ENCODE measurements at places on chromosomes 13 and 19.

- DNase-seq = peak; percentile 54
Observed at GRCh38 chr13:62119739-62120700, 704.4 kb upstream of the PCDH20 start.

GRCh38 chr13:113506025-113506685, 15.6 kb upstream of the DCUN1D2 start:
- peak; percentile 60 for DNase-seq

GRCh38 chr19:11138601-11139300, 16.8 kb downstream of the SPC24 start:
- DNase-seq = peak; percentile 65

DNA sequence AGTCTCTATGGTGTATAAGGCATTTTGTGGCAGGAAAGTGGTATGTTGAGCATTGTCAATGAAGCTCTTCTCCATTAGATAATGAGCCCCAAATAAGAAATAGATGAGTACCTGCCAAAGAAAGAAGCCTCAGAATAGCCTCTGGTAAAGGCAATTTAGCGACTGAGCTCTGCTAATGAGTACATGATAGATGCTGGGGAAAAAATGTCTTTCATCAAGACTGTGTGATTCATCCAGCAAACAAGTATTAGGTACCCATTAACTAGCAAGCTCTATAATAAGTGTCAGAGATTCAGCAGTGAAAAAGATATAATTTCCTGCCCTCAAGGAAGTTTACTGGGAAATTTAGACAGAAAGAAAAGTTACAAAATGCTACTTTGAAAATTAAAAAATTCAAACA, 294.6 kb downstream of the ITGBL1 start:
- no peak for DNase-seq

- DNase-seq = no peak
Observed at GRCh38 chr13:73404581-73404980, 345.8 kb downstream of the KLF5 start.

GRCh38 chr19:495402-496111, 729 bp upstream of the MADCAM1 start:
- DNase-seq = peak; percentile 66

DNA sequence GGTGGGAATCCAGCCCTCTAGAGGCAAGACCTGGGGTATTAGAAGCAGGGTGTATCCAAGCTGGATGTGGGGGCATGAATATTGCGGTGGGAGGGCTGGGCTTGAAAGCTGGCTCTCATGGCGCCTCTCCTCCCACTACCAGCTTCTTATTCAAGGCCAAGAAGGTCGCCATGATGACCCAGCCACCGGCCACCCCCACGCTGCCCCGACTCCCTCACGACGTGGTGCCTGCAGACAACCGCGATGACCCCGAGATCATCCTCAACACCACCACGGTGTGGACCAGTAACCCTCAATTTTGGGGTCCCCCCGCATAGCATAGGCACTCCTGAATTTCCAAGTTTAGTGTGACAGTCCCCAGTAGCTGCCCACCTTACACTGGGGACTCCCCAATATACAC, 41.7 kb downstream of the RYR1 start:
- DNase-seq = no peak

DNA sequence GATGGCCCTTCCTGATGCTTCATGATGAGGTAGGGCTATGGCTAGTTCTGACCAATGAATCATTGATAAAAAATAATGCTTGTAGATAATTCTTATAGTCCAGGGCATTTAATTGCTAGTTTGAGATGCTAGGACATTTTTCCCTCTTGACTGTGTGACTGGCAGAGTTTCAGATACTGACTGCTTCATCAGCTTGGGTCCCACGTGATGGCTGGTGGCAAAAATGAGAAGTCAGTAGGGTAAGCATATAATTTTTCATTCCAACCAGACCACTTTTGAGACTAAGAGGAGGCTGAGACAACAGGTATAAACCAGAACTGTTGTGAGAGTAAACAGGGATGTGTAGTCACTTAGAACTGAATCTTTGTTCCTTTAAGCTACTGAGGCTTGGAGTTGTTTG, 183.3 kb downstream of the HS6ST3 start:
- DNase-seq = no peak

GRCh38 chr19:4738734-4739133, 15.1 kb upstream of the DPP9 start:
- no peak for DNase-seq

DNA sequence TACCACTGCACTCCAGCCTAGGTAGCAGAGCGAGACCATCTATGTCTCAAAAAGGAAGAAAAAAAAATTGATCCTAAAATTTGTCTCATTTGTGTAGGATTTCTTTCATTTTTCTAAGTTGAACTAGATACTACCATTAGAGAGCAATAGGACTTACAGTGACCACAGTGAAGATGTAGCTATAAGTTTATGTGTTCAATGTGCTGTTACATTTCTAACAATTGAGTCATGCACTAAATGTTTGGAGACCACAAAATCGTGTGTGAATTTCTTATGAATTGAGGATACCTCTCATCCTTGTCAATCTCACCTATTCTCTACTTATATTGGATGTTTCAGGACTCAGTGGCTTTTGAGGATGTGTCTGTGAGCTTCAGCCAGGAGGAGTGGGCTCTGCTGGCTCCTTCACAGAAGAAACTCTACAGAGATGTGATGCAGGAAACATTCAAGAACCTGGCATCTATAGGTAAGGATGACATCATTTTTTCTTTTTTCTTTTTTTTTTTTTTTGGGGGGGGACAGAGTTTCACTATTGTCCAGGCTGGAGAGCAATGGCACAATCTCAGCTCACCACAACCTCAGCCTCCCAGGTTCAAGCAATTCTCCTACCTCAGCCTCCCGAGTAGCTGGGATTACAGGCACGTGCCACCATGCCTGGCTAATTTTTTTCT, 12.8 kb downstream of the ZNF791 start:
- DNase-seq = no peak

- DNase-seq = no peak
Observed at GRCh38 chr13:38419312-38419873, 69.7 kb downstream of the UFM1 start.

DNA sequence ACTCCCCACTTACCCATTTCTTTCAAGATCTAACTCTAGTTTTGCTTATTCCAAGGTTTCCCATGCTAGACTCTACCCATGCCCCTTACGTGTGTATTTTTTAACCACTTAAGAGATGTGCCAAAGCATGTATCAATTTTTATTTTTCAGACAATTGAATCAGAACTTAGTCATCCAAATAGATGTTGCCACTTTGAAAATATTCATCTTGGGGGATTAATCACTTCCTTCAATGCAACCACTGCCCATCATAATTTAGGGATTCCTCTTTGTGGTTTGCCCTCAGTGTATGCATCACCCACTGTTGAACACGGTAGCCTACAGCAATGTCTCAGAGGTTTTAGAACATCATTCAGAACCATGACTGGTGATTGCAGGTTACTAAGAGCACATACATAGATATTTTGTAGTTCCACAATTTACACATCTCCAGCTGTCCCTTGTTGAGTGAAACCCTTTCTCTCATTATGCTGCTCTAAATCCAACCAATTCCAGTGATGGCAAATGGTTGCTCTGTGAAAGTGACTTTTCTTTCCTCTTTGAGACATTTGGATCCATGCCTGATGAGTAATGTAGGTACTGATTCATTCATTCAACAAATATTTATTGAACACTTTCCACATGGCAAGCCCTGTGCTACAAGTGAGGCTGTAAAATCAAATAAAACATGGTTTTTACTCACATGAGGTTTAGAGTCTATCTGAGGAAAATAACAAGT, 60.6 kb upstream of the SERP2 start:
- DNase-seq = no peak

DNA sequence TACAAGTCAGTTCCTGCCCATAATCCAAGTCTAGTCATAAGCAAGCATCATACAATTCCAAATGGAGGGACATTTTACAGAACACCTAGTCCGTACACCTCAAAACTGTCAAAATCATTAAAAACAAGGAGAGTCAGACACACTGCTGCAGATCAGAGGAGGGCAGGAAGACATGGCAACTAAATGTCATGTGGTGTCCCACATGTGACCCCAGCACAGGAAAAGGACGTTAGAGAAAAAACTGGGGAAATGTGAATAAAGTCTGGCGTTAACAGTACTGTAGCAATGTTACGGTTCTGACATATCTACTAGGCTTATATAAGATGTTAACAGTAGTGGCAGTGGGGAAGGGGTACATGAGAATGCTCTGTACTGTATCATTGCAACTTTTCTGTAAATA, 2.3 kb downstream of the ZSCAN5A start:
- DNase-seq = no peak

- DNase-seq = no peak
Observed at GRCh38 chr19:19548915-19549759, 11.1 kb downstream of the CILP2 start.

DNA sequence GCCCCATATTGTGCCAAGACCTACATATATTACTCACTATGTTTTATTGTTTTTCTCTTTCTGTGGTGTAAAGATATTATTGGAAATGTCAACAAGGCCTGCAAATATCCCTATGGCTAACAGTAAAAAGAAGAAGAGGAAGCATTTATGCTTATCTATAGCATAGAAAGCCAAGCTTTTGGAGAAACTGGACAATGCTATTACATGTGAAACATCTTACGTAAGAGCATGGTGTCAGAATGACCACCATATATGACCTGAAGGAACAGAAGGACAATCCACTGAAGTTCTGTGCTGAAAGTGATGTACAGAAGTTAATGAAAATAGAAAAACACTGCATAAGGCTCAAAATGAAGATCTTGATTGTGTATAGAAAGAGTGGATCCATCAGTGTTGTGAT, 145.2 kb downstream of the KCTD12 start:
- no peak for DNase-seq

GRCh38 chr13:101346161-101346560, 70.1 kb downstream of the NALCN start:
- no peak for DNase-seq

DNA sequence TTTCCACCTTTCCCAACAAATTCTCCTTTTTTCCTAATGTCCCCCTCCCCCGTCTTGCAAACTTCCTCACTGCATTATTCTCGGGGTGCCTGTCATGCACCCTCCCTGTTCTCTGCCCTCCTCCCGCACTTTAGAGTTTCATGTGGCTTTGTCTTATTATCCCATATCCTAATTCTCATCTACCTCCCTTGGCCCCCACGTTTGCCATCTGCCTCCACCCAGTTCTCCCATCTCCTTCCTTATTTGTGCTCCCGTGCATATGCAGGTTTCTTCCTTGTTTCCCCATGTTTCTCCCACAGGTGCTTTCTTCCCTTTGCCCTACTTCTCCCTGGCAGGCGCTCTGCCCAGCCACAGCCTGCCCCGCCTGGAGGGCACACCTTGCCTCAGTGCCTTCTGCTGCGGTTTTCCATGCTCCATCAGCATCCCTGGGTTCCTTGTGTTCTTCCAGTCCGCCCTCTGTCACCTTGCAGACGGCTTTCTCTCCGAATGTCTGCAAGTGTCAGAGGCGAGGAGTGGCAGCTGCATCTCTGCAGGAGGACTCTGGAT, 1.5 kb downstream of the SPATA13 start:
- peak; percentile 24 for DNase-seq

All from NCI-H82 (cell line).